ENCODE measurements at places on chromosomes 7 and 10. TPM values are rescaled to one million over a fixed set of nuclear protein-coding genes. Genes with fewer than 3 reads are reported as not detected.

Gene ZNF277
- total RNA-seq: 35.6 TPM

Gene SUPV3L1
- 30.8 TPM for total RNA-seq

Gene ZNF503
- total RNA-seq: 19.7 TPM

Gene PRLHR
- total RNA-seq: not detected

Gene PNLIPRP1
- not detected for total RNA-seq

Gene ZNF786
- 4.6 TPM for total RNA-seq

Gene TEX36
- total RNA-seq: not detected

Gene FAM237B
- total RNA-seq: not detected

Gene POLR1F
- 14.1 TPM for total RNA-seq

Gene HMX2
- total RNA-seq: not detected
